ENCODE measurements at places on chromosomes 5 and 9.

- DNase-seq, result no peak
Observed at GRCh38 chr5:140153905-140154304, 21.1 kb upstream of the CYSTM1 start.

DNA sequence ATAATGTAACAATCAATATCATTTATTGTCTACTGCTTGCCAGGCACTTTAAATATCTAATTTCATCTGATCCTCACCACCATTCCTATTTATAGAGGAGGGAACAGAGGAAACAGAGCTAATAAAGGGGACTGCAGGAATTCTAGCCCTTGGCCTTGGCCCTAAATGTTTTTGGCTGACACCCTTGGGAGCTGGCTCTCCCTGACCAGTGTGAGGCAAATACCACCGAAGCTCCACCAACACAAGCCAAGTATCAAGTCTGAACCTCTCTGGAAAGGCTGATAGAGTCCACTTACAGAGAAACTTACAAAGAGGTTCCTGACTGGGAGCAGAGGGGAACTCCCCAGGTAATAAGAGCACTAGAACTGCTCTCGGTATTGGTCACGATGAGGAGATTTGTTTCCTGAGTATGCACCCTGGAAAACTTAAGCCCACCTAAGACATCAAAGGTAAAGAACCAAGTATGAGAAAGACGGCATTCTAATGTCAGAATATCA lies 243.1 kb upstream of the PANK3 start:
- DNase-seq, result no peak

DNA sequence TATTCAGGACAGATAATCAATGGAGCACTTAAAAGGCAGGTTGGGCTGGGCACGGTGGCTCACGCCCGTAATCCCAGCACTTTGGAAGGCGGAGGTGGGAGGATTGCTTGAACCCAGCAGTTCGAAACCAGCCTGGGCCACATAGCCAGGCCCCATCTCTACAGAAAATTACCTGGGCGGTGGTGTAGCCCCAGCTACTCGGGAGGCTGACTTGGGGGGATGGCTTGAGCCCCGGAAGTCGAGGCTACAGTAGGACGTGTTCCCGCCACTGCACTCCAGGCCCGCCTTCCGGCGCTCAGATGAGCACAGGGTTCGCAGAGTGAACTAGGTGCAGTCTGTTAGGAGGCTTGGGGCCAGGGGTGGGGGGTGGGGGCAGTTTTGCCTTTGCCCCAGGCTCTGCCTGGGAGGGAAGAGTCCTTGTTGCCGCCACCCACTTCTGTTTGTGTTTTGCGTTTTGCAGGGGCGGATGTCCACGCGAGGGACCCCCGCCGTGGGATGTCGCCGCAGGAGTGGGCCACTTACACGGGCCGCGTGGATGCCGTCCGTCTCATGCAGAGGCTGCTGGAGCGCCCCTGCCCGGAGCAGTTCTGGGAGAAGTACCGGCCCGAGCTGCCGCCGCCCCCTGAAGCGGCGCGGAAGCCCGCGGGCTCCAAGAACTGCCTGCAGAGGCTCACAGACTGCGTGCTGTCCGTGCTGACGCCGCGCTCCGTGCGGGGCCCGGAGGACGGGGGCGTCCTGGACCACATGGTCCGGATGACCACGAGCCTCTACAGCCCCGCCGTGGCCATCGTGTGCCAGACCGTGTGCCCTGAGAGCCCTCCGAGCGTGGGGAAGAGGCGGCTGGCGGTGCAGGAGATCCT lies 85.2 kb downstream of the ANKRD33B start:
- no peak for DNase-seq

GRCh38 chr5:178143901-178144300 lies 9.8 kb downstream of the NHP2 start:
- DNase-seq, result no peak

GRCh38 chr9:30507166-30507565 lies 1877.3 kb upstream of the ACO1 start:
- DNase-seq, result no peak

DNA sequence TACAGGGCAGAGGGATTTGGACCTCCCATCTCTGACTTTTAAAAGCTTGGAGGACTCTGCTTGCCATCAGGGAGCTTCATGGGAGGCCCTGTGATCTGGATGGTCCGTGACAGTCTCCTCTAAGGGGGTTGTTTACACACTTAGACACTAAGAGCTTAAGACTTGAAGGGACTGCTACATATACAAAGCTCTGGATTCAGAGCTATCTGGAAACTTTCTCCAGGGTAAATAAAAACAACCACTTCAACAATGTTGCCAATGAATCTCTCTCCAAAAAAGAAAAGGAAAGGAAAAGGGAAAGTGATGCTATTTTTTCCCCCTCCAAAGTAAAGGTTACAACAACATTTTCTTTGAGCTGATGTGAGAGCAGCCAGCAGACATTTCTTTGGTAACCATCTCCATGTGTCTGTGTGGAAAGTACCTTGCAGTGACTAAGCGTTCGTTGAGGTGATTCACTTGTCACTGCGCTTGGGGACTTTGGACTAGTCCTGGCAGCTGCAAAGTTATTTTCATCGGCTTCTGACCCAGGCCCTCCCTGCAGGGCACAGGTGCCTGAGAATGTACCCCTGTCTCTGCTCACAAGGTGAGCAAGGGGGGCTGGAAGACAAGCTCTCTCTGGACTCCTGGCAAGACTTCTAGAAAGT lies 262.1 kb upstream of the KLF4 start:
- DNase-seq, result no peak

- DNase-seq, result no peak
Observed at GRCh38 chr9:99431103-99431502, 209.0 kb downstream of the SEC61B start.

DNA sequence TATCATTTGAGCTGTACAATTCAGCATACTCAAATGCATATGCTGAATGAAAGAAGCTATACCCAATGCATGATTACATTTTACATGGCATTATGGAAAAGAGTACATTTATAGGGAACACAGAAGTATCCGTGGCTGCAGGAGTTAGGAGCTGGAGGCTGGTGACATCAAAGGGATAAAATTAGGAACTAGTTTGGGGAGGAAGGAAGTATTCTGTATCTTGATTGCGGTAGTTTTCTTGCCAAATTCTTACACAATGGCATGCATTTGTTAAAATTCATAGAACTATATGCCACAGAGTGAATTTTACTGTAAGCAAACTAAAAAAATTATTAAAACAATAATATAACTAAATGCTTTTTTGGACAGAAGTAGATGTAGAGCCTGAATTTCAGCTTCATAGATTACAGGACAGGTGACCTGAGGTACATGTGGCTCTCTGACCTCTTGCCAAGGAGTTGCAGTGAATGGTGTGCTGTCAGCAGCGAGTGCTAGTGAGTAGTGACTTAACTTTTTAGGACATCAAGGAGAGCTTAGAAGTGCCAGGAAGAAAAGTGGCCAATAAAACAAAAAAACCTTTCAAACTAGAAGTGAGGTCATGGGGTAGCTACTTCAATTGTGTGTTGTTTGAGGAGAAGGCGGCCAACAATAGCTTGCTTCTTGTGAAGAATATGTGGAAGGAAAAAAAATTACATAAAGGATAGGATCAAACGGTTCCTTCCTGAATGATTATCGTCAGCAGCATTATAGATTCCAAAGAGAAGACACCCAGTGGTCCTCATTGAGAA lies 514.9 kb upstream of the CLINT1 start:
- no peak for DNase-seq

Measured in LNCaP clone FGC (cell line).